Neural progenitor cell (in vitro differentiated cells): ENCODE measurements at places on chromosomes 3 and 15.

DNA sequence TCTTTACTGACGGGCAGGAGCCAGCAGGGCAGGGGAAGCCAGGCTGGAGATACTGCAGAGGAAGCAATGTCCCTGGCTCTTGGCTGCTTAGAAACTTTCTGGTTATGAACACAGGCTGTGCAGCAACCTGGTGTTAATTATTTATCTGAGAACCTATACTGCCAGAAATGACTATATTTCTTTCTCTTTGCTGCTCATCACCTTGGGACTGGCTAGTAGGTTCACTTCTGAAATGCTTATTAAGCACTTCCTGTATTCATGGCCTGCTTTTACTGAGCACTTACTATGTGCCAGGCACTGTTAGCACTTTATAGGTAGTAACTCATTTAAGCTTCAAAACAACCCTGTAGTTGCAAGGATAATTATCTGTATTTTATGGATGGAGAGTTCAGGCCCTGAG lies 57.6 kb downstream of the RAB11A start:
- no peaks in the 10 kb centered on the region for H3K36me3 ChIP-seq
- H3K27ac ChIP-seq: no peak overlapping the region
- H3K4me3 ChIP-seq: no peak overlapping the region
- no peaks in the 10 kb centered on the region for H3K27me3 ChIP-seq
- no peak for DNase-seq
- no peaks in the 10 kb centered on the region for H3K4me1 ChIP-seq

DNA sequence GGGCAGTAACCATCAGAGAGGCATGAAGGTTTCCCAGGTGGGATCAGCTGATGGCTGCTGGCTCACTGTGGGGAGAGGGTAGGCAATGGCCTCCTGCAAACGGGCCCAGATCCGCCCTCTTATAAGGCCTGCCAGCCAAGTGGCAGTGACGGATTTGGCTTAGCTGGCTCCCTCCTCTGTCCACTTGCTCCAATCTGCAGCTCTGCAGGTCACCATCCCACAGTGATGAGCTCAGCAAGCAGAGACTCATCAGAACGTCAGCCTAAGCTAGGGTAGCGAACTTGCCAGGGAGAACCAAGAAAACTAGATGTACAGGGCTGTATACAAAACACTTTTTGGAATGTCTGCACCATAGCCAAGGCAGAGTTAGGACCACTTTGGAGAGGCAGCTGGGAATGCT lies 62.8 kb upstream of the DCLK3 start:
- H3K27ac ChIP-seq: no peak overlapping the region
- no peaks in the 10 kb centered on the region for H3K27me3 ChIP-seq
- peaks cover 9% of the 10 kb centered on the region for H3K4me1 ChIP-seq
- no peaks in the 10 kb centered on the region for H3K36me3 ChIP-seq
- no peak for DNase-seq

DNA sequence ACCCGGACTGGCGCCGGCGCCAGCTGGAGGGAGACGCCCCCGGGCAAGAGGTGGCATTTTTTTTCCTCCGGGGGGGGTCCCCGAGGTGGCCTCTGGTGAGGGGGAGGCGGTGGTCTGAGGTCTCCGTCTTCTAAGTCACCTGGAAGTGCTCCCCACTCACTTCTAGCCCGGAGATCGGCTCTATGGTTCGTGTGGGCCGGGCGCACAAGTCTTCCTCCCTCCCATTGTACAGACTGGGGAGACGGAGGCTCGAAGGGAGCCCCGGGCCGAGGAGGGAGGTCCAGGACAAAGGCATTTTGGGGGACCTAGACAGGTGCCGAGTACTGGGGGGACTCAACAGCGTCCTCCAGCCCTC lies 4.4 kb downstream of the GATA2 start:
- peaks cover 61% of the 10 kb centered on the region for H3K4me1 ChIP-seq
- H3K27ac ChIP-seq: no peak overlapping the region
- H3K27me3 ChIP-seq: peaks cover 100% of the 10 kb centered on the region
- peak overlapping the region; percentile 42 for H3K4me3 ChIP-seq

DNA sequence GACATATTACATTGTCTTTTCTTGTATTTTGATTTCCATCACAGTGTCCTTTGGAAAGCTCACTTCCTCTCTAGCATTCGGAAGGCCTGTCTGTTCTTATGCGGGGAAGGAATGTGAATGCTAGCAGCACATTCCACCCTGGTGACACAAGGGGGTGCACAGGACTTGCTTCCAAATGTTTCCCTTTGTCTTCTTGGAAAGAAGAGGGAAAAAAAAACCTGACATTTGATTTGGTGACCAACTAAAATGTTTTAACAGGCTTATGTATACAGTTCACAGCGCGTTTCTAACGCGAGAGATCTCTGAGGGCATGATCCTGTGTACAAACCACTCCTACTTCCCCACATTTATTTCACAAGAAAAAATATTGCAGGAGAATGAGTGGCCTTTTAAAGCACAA lies 107.6 kb upstream of the FXR1 start:
- peaks cover 23% of the 10 kb centered on the region for H3K4me1 ChIP-seq
- peak overlapping the region; percentile 75 for H3K27ac ChIP-seq
- DNase-seq: peak; percentile 89
- H3K27me3 ChIP-seq: no peaks in the 10 kb centered on the region
- no peak overlapping the region for H3K4me3 ChIP-seq

DNA sequence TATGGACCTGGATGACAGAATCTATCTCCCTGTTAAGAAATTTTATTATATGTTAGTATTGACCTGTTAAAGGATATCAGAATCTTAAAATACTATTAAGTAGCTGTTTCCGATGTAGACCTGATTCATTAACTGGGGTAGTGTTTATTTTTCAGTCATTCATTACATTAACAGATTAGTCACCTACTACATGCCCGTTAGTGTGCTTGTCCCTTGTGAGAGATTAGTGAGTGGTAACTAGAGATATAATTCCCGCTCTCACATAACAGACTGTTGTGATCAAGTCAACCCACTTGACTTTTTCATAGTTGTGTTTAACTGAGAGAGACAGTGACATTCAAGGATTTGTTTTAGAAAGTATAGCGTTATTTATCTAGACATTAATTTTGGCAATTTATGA lies 166.8 kb downstream of the TCF12 start:
- H3K4me1 ChIP-seq: peaks cover 39% of the 10 kb centered on the region
- H3K27ac ChIP-seq: no peak overlapping the region
- no peaks in the 10 kb centered on the region for H3K27me3 ChIP-seq

DNA sequence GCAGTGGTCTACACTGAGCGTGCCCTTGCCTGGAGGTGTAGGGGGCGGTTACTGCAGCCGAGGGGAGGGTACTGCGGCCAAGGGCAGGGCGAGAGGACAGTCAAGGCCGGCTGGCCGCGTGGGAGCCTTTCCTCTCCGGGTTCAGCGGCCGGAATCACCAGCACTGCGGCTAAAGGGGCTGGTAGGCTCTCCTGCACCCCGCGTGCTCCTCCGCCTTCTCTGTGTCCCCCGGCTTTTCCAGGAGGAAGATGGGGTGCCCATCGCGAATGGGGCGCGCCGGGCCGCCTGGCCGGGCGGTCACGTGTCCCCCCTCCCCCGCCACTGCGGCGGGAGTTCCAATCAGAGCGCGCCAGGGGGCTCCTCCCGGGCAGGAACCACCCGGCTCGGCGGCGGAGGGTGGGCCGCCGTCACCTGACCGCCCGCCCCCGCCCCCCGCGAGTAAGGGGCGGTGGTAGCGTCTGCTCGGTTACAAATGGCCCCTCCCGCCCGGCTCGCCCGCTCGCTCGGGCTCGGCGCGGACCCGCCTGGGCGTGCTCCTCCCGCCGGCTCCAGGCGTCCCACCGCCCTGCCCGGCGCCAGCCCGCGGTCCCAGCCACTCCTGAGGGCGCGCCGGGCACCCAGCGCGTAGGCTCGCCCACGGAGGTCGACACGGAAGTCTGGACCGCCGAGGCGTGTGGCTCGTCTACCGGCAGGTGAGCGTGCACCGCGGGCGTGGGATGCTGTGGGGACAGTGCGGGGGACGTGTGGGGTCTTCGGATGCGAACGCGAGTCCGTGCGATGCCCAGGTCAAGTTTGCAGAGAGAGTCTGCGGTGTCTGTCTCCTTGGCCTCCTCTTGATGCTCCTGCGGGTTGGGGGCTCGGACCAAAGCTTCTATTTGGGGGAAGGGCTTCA lies 242.6 kb upstream of the TOPAZ1 start:
- H3K27ac ChIP-seq: no peak overlapping the region
- no peaks in the 10 kb centered on the region for H3K36me3 ChIP-seq
- peaks cover 87% of the 10 kb centered on the region for H3K27me3 ChIP-seq
- DNase-seq: peak; percentile 80
- peaks cover 19% of the 10 kb centered on the region for H3K4me1 ChIP-seq
- H3K4me3 ChIP-seq: peak overlapping the region; percentile 58

GRCh38 chr15:100114100-100114499 lies 227.7 kb downstream of the ADAMTS17 start:
- no peak overlapping the region for H3K27ac ChIP-seq
- DNase-seq: peak; percentile 28
- peaks cover 16% of the 10 kb centered on the region for H3K4me1 ChIP-seq
- H3K27me3 ChIP-seq: no peaks in the 10 kb centered on the region

GRCh38 chr3:113129168-113129567 lies 82.2 kb upstream of the BOC start:
- H3K4me3 ChIP-seq: no peak overlapping the region
- DNase-seq: no peak
- H3K27me3 ChIP-seq: no peaks in the 10 kb centered on the region
- peaks cover 44% of the 10 kb centered on the region for H3K4me1 ChIP-seq

DNA sequence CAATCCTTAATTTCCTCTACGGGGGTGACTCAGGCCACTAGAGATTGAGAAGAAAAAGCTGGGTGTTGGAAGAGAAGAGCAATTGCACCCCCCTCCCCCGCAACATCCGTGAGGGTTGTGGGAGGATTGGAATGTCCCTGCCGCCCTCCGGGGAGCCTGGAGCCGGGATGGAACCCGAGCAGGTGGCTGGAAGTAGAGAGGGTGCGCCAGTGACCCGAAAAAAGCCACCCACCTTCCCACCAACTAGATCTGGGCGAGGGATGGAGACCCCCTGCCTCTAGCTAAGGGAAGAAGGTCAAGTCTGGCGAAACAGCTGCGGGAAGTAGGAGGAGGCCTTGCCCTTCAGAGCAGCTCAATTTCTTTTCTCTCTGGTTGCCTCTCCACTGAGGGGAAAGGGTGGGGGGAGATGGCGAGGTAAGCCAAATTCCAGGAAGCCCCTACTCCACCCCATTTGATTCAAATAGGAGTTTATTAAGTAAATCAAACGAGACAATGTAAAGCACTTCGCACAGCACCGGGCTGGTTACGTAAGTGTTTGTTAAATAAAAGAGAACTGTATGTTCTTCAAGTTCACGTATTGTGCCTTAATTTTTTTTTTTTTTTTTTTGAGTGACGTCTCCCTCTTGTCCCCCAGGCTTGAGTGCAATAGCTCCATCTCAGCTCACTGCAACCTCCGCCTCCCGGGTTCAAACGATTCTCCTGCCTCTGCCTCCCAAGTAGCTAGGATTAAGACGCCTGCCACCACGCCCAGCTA lies 1.1 kb upstream of the WWTR1 start:
- H3K27ac ChIP-seq: no peak overlapping the region
- peak overlapping the region; percentile 63 for H3K4me3 ChIP-seq
- peaks cover 31% of the 10 kb centered on the region for H3K27me3 ChIP-seq
- H3K4me1 ChIP-seq: no peaks in the 10 kb centered on the region
- peak; percentile 60 for DNase-seq

GRCh38 chr3:171548917-171549316 lies 88.7 kb upstream of the TNIK start:
- H3K4me3 ChIP-seq: no peak overlapping the region
- no peak overlapping the region for H3K27ac ChIP-seq
- peaks cover under 1% of the 10 kb centered on the region for H3K4me1 ChIP-seq
- no peaks in the 10 kb centered on the region for H3K36me3 ChIP-seq

GRCh38 chr3:139032326-139033002 lies 11.7 kb upstream of the PRR23B start:
- H3K4me1 ChIP-seq: no peaks in the 10 kb centered on the region
- no peak overlapping the region for H3K27ac ChIP-seq
- no peaks in the 10 kb centered on the region for H3K27me3 ChIP-seq
- no peak for DNase-seq
- no peak overlapping the region for H3K4me3 ChIP-seq

- H3K27me3 ChIP-seq: peaks cover 25% of the 10 kb centered on the region
- H3K4me1 ChIP-seq: peaks cover 20% of the 10 kb centered on the region
- no peaks in the 10 kb centered on the region for H3K36me3 ChIP-seq
- H3K27ac ChIP-seq: no peak overlapping the region
- no peak for DNase-seq
- no peak overlapping the region for H3K4me3 ChIP-seq
These were observed 21.0 kb downstream of the SEC61A1 start for GRCh38 chr3:128073185-128073725.

GRCh38 chr3:64352639-64352992 lies 127.3 kb upstream of the PRICKLE2 start:
- no peaks in the 10 kb centered on the region for H3K36me3 ChIP-seq
- no peak overlapping the region for H3K27ac ChIP-seq
- H3K4me3 ChIP-seq: no peak overlapping the region
- H3K4me1 ChIP-seq: peaks cover 21% of the 10 kb centered on the region
- DNase-seq: no peak

DNA sequence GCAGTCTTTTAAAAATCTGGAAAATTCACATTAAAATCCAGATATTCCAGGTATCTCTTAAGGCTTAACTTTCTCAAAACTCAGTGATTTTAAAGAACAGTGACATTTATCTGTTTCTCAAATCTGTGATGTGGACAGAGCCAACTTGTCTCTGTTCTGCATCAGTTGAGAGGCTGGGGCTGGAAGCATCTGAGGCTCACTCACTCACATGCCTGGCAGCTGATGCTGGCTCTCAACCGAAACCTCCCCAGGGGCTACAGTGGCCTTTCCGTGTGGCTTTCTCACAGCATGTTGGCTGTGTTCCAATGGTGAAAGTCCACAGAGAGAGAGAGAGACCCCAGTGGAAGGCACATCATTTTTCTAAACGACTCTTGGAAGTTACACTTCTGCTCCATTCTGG lies 53.5 kb downstream of the CEMIP start:
- no peak for DNase-seq
- no peak overlapping the region for H3K27ac ChIP-seq
- H3K27me3 ChIP-seq: no peaks in the 10 kb centered on the region

DNA sequence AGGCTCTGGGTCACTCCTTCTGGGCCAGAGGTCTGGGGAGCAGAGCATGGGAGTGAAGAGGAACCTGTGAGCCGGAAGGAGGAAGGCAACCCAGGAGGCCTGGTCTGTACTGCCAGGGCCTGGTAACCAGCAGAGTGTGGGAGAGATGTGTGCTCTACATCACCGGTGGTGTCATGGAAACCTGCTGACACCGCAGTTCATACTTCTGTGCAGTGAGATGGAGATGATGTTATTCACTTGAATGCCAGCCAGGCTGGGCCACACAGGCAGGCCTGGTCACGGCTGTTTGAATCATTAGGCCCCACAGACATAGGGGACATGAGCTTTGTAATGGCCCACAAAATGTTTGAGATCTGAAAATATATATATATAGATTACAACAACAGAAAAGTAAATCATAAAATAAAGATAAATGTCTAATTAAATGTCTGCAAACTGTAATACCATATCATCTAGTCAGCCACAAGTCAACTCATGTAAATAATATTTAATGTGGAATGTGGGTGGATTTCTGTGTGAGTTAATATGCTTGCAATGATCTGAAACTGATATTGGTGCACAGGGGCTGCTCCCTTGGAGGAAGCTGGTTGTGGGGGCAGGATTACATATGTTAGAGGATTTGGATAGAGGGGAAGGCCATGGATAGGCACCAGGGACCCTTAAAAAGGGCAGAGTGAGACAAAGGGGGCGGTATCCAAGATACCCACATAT lies 108.5 kb upstream of the PFN2 start:
- H3K4me1 ChIP-seq: peaks cover 12% of the 10 kb centered on the region
- no peaks in the 10 kb centered on the region for H3K36me3 ChIP-seq
- no peaks in the 10 kb centered on the region for H3K27me3 ChIP-seq
